Fibroblast of skin of scalp (primary cell): ENCODE measurements at places on chromosomes 2 and 18.

- no peak for DNase-seq
Observed at GRCh38 chr2:219702796-219703545, 75.5 kb downstream of the SLC4A3 start.

DNA sequence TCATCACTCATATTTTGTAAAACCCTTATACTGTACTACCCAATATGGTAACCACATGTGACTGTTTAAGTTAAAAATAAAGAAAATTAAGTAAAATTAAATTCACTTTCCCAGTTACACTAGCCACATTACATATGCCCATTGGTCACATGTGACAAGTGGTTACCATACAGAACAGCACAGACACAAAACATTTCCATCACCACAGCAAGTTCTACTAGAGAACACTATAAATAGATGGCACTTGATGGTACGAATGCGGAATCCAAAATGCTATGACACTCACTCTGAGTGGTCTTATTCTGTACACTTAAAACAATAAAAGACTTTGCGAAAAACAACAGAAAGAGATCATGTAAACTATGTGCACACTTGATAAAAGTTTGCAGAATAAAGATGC lies 202.2 kb downstream of the PDE1A start:
- DNase-seq = no peak

DNA sequence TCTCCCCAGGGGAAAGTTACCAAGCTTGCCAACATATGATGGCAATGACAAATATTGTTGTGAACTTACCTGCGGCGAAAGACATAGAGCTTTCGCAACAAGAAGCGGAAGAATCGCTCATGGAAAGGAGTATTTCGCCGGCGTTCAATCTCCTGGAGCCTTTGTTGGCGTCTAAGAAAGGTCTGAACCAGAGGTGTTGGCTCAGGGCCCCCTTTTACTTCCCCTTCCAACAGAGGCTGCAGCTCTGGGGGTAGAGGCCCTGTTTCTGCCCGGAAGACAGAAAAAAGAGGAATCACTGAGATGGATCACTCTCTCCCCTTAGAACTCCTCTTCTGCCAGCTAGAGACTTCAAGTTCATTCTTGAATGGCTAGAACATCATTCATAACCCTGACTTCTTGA lies 10.8 kb downstream of the GGCX start:
- no peak for DNase-seq

GRCh38 chr2:146844226-146844990 lies 1000.4 kb upstream of the ACVR2A start:
- DNase-seq = no peak

DNA sequence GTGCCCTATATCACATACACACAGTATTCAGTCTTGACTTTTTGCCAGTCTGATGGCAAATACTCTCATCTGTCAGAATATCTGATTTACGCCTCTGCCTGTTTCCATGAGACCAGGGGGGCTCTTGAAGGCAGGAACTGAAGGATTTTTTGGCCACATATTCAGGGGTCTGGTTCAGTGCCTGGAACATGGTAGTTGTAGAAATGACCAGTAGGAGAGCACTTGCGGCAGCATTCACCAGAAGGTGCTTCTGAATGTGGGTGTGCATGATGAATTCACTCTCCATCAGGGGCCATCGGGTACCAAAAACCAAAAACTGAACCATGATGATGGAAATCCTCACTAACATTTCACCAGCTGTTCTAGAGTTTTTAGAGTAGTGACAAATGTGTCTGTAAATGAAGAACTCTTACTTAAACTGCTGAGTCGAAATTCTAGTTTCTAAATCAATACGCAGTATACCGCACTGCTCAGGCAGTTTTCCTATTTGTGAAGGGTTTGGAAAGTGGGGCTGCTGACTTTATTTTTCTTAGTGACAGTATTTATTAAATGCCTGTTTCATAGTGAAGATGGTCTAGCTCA lies 54.6 kb downstream of the MERTK start:
- no peak for DNase-seq

- DNase-seq = no peak
Observed at GRCh38 chr2:174181368-174181767, 67.0 kb downstream of the OLA1 start.
